ENCODE measurements at places on chromosomes 2 and 18.

DNA sequence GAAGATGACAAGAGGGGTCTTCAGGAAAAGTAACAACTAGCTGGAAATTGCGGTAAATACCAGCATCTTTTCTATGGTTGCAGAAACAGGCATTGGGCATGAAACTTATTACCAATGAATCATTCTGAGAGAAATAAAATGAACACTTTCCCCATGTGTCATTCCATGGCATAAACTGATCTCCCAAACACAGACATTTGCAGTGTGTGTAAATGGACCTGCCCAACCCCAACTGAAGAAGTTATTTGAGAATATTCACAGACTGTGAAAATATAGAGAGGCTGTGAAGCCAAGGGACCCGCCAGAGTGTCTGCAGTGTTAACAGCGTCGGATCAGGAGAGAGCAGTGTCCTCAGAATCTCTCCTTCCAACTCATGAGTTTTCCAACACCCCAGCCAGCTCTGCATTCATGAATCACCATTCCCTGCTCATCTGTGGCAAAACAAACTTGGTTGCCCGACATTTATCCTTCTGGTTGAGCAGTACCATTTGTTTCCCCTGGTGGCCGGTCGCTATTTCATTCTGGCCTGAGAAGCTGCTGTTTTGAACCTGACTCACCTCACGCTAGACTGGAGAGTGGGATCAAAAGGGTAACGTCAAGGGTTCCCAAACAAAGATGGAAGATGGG lies 238.4 kb downstream of the PID1 start:
- no peak for DNase-seq

GRCh38 chr2:235343156-235343774 lies 150.6 kb upstream of the AGAP1 start:
- DNase-seq: no peak

GRCh38 chr2:108288534-108289106 lies at the start of gene SULT1C2:
Gene SULT1C2 (plus strand): TSS chr2:108288895. CDS start chr2:108293668, 4,773 bp downstream.
- DNase-seq: no peak

- DNase-seq: no peak
Measured at GRCh38 chr2:202114291-202114690, 41.2 kb downstream of the KIAA2012 start.

- DNase-seq: no peak
Measured at GRCh38 chr2:159076241-159076640, 107.8 kb downstream of the TANC1 start.

GRCh38 chr2:20144861-20145260 lies 80.1 kb downstream of the SDC1 start:
- no peak for DNase-seq

DNA sequence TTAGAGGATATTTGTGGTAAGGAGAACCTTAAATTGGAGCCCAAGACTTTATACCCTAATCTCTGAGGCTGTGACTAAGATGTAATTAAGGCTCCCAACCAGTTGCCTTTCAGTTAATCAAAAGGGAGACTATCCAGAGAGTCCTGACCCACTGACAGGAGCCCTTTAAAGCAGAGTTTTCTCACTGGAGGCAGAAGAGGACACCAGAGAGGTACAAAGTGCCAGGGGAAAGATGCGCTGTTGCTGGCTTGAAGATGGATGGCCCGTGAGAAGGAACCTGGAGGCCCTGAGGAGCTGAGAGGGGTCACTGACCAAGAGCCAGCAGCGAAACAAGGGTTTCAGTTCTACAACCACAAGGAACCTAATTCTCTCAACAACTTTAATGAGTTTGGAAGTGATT lies 137.3 kb downstream of the TMEM131 start:
- DNase-seq: no peak

GRCh38 chr2:12704378-12704777 lies 12.4 kb upstream of the TRIB2 start:
- peak; percentile 79 for DNase-seq

DNA sequence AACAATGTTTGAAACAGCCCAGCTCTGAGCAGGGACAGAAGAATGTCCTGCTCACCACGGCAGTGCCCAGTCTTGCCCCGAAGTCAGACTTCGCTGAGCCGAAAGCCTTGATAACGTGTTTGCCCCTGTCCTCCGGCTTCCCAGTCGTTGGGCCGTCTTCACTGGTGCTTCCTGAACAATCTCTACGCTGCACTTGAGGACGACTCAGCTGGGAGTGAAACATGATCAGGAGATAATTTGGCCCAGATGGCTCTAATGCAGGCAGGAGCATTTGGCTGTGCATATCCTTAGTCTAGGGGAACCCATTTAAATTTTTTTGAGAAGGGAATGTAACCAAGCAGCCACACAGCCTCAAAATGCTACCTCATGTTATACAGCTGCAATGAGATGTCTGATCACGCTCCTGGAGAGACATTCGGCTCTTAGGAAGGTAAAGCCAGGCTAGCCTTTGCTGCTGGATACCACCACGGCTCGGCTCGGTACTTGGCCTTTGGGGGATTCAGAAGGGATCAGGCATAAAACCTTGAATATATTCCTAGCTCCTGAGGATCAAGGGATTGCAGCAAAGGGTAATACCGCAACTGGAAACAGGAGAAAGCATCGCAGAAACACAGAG lies 43.6 kb downstream of the FECH start:
- DNase-seq: no peak

DNA sequence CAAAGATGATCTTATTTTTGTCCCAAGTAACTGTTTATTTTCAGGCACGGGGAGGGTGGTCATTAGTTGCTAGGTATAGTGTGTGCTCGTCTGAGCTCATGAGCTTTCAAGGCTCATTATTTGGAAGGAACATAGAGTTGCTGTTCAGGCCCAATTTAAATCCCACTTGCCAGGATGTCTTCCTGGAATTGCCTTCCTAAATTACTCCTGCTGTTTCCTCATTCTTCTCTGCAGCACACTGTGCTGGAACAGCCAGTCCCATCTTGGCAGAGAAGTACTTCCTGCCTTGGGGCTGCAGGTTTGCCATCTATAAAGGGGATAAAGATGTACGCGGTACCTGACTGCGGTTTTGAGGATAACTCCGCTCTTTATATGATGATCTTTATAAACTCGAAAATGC lies 37.3 kb downstream of the GREB1 start:
- DNase-seq: peak; percentile 62

GRCh38 chr2:46716927-46717326 lies 198.7 kb downstream of the MCFD2 start:
- DNase-seq: no peak

DNA sequence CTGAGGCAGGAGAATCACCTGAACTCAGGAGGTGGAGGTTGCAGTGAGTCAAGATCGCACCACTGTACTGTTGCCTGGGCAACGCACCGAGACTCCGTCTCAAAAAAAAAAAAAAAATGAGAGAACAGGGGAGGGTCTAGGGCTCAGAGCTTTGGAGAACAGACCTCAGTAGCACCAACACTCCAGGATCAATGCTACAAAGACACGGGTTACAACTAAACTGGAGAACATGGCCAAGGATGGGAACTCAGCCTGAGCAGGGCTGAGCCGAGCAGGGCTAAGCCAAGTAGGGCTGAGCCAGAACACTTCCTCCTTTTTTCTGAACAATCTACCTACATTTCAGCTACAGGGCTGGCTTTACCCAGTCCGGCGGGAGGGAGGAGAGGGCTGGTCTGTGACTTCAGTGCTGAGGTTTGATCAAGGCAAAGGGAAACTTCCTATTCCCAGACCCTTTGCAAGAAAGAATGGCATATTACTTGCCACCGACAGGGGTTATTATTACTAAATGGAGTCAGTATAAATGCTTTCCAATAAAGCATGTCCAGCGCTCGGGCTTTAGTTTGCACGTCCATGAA lies 2.9 kb upstream of the CASP8 start:
- no peak for DNase-seq

- DNase-seq: no peak
Measured at GRCh38 chr2:180662941-180663471, 317.4 kb upstream of the UBE2E3 start.

DNA sequence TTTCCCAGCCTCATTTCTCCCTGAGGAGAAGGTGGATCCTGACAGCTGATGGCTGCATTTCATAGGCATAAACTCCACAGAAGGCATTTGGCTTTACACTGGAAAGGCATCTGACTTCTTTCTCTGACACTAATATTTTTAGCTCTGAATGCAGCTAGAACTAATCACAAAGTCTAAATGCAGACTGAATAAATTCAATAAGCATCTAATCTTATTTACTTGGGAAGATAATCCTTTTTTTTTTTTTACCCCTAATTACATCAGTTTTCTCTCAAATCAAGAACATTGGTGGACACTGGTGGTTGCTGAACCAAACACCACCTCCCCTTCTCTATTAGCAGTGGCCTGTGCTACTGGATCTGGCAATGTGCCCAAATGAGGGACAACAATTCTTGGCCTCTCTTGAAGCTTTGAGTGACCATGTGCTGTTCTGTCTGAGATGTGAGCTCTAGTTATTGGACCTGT lies 50.9 kb upstream of the CD226 start:
- no peak for DNase-seq

DNA sequence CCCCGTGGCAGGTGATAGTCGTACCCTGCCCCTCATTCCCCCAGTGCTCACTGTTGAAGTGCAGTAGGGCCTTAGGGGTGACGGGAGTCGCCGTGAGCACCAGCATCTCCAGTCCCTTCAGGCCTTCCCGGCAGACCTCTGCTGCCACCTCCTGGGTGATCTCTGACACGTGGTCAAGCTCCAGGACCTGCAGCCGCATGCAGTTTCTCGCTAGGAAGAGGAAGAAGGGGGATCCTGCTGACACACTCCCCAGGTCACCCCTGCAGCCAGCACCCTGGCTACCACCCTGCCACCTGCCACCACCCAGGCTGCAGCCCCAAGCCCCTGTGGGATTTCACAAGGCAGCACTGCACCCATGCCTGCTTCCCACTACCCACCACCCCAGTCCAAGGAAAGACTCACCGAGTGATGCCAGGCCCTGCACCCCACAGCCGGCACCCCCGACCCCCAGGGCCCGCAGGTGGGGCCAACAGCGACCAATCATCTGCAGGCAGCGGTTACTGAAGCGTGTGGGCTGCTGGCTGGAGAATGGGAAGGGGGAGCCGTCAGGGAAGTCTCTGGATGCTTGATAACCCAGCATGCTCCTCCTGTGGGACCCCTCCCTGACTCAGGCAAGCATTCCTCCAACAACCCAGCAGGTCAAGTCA lies 23.8 kb downstream of the FBXO41 start:
- DNase-seq: peak; percentile 34

- no peak for DNase-seq
Measured at GRCh38 chr2:209642146-209642820, 129.3 kb upstream of the UNC80 start.

DNA sequence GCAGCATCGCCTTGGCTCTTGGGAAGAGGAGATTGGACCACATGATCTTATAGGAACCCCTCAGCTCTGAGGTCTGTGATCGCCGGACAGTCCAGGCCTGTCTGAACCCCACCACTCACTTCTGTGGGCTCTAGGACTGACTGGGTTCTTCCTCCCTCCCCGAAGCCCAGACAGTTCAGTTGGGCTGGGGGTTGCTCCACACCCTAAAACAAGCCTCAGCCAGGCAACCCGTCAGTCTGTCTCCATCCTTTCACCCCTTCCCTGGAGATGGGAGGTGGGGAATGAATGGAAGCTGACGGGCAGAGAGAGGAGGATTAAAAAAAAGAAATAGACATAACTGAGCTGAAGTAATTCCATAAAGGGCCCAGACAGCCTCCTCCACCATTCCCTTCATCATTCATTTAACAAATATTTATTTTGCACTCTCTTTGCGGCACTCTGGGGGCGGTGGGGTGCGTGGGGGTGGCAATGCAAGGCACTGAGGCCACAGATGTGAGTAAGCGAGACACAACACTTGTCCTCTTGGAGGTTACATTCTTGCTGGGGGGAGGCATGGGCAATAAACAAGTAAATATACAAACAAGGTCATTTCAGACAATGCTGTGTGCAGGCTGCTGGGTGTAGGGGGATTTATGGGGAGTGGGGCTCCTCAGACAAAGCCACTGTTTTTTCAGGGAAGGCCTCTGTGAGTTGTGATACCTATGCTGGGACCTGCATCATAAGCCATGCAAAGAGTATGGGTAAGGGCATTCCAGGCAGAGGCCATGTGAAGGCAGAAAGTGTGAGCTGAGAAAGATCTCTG lies 12.9 kb downstream of the WNT10A start:
- no peak for DNase-seq

- no peak for DNase-seq
Measured at GRCh38 chr2:215615803-215616174, 179.9 kb upstream of the FN1 start.

DNA sequence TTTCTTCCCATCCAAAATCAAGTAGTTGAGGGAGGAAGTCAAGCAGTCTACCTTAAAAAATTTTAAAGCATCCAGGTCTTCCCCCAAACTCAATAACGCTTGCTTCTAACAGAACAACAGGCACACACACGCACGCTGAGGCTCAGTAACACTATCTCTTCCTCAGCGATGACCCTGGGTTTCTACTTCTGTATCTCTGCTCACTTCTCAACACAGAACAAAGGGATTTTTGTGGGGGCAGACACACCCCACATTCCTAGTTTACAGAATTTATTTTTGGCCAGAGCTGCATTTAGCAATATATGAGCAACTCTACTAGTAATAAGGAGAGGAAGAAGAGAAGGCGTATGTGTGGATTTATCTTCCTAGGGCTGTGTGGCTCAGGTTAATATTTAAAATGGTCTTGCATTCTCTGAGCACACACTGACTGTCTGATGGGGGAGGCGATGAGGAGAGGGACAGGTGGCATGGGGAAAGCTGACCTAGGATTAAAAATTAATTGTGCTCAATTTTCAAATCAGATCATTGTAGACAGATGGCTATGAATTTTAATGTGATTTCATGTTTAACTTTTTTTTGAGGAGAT lies 71.3 kb upstream of the PPM1B start:
- DNase-seq: no peak

DNA sequence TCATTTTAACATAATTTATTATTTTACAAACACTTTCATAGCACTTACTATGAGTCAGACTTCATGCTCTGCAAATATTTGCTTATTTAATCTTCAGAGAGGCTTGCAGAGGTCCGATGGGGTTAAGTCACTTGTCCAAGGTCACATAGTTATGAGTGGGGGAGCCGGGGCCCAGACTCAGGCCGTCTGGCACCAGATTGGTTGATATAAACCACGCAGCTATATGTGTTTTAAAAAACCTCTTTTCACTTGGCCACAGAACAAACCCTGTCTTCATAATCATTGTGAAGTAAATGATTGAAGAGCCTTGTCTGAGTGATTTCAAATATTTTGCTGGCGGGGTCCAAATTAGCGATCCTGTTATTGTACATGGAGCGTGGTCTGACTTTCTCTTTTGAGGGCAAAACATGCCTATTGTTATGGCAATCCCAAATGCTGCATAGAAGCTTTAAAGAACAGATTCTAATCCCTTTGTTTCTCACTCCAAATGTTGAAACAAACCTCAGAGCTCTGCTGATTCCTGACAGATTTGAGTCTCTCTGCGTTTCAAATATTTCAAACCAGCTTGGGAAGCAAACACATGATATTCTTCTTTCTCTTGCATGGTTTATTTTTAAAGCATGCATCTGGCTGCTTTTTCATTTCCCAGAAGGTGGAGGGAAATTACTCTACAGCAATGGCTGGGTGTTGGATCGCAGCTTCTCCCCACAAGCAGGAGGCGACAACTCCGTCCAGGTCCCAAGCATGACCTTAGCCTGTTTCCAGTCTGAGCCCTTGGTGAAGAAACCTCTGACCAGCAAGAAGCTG lies 142.4 kb downstream of the DDX1 start:
- no peak for DNase-seq

DNA sequence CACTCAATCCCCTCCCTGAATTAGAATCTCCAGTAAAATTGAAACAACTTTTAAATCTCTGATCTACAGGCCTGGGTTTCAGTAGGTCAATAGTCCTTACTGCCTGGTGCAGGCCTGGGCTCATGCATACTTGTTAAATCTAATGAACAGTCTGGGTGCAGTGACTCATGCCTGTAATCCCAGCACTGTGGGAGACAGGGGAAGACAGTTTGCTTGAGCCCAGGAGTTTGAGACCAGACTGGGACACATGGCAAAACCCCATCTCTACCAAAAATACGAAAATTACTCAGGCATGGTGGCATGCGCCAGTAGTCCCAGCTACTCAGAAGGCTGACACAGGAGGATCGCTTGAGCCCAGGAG lies 94.7 kb upstream of the SP3 start:
- DNase-seq: no peak
